ENCODE measurements at places on chromosomes 5 and 9.

GRCh38 chr5:10715605-10716290, 45.3 kb downstream of the DAP start:
- no peak for DNase-seq

DNA sequence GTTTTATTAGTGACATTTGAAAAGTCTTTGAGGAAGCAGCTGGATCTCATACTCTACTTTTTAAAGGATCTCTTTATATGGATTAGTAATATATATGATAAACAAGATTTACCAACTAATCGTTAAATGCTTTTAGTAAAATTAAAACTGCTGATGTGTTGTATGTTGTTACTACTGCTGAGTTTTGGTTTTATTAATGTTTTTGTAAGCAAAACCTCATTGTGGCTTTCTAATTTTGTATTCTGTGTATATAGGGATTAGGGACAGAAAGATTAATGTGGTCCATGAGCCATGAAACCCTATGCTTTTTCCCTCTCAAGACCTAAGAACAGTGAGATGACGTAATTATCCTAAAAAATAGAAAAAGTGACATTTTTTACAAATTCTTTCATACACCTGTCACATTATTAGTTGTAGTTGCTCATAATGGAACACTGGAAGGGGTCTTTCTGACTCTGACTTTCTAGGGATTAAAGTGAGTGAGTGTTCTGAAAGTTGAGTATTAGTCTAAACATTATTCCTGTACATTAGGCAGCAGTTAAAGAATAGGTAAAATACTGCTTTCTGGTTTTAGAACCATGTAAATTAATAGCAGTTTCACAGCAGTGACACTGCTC, 85.9 kb downstream of the SLC12A2 start:
- no peak for DNase-seq

- DNase-seq: no peak
These were observed 113.0 kb downstream of the RPS23 start for GRCh38 chr5:82164977-82165713.

DNA sequence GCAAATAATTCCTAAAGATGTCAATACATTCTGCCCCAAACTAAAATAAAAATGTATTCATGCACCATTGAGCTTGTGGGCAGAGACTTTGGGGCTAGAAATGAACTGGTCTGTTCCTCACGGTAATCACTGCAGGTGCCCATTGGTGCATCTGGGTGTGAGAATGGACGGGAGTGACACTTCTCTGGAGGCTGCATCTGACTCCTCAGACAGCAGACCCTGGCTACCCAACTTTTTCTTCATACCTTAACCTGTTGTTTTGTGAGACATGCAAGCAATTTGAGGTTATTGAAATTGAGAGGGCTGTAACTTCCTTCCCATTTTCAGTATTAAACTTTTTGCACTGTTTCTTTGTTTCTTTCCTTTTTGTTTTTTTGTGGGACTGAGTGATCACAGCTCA, 333.4 kb downstream of the ICE1 start:
- no peak for DNase-seq

DNA sequence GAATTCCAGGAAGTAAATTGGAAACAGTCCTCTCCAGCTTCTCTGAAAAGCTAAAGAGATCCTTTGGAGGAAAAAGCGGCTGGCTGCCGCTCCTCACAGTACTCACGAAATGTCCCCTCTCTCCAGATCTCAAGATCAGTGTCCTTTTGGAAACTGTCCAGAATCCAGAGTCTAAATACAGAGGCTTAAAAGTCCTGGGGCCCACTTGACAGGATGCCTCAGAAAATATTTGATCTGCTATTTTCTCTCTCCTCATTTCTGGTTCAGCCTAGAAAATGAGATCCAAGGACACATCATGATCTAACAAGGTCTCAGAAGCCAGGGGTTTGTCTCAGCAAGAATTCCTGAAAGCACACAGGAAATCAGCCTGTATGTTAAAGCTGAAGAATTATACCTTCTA, 7.2 kb downstream of the C1QTNF2 start:
- no peak for DNase-seq

- peak; percentile 52 for DNase-seq
These were observed 303.7 kb downstream of the RAB3C start for GRCh38 chr5:58886315-58887207.

GRCh38 chr9:120071760-120072159, 508.2 kb downstream of the CDK5RAP2 start:
- DNase-seq: no peak

GRCh38 chr5:5933651-5934050, 444.7 kb downstream of the MED10 start:
- no peak for DNase-seq

- DNase-seq: no peak
These were observed 46.4 kb upstream of the KDM4C start for GRCh38 chr9:6711403-6711802.

DNA sequence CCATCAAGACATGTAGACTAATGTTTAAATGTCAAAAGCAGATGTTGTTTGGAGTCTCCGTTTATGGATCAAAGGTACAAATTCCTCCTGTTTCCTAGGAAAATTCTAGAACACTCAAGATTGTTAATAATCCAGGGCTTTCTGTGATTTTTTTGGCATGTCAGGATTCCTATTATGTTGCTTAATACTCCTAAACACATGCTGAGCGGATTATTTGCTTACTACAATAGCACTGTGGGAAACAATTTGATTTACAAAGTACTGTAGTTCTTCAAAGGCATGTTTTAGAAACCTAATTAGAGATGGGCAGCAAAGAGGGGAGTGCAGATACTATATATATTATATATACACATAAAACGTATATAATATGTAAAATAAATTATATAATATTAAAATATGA, 19.0 kb upstream of the SCAMP1 start:
- no peak for DNase-seq

DNA sequence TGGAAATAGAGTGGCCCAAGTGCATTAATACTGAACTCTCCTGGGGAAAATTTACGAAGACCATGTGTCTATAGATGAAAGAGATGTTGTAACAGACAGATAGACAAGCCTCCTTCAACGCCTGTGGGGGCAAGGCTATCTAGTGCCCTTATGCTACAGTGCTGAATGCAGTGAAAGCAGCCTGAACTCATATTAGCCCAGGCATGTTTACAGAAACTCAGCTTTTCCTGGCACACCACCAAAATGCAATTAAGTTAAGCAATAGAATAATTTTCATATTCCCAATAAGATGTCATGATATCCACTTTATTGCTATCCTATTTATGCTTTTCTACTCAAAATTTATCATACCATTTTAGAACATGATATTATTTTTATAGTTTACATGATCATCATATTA, 277.0 kb downstream of the DIRAS2 start:
- no peak for DNase-seq

DNA sequence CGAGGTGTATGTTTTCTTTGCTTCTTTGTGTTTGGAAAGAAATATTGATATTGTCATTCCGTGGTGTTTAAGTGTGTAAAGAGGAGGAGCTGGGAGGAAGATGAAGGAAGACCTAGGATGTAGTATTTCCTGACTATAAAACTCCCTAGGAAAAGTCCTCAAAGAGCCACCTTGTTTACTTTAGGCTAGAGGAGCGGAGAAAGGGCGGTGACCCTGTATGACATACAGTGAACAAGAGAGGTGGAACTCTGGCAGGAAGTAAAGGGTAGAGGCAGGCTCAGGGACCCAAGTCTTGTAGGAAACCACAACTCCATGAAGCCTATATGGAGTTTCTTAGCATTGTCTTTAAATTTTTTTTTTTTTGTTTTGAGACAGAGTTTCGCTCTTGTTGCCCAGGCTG, 303.9 kb downstream of the DOCK8 start:
- DNase-seq: no peak

DNA sequence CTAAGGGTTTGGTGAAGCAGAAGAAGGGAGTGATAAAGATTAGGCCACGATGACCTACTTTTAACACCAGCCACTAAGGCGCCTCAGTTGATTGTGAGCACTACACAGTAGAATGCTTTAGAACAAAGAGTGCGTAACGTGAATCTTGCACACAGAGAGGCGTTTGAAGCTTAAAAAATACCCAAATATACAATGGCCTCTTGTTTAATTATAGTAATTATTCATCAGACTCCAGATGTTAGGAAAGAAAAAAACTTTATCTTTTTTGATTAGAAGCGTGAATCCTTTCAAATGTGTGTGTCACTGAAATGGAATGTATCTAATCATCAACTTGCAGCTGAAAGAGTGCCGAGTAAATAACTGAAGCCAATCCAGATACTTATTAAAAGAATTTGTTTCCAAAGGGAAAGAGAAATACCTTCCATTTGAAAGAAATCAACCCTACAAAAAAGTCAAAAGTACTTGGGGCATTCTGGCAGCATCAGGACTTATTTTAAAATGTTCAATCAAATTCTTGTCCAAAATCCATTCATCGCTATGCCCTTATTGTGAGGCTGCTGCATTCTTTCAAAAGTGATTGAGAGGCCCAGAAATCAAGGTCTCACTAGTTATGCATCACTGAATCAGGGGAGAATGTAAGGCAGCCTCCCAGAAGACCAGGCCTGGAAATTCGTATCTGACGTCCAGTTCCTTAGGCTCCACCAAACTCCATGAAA, 337.5 kb downstream of the ZNF608 start:
- no peak for DNase-seq

DNA sequence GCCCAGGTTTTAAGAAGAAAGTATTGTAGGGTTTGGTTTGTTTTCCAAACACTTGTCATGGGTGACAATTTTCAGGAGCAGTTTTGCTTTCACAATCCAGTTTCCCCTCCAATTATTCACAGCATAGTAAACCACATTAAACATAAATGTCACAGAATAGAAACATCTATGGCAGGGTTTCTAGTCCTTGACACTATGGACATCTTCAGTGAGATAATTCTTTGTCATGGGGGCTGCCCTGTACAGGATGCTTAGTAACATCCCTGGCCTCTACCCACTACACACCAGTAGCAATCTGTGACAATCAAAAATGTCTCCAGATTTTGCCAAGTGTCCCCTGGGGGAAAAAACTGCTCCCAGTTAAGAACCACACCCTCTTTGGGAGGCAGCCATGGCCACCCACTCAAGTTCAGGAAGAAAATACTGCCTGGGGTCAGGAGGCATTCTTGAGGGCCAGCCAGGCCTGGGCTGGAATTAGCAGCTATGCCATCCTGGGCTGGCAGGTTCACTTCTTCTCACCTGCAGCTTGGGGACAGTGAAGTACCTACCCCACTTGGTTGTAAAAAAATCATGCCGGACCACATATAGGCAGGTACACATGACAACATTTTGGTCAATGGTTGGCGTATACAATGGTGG, 116.3 kb downstream of the HSD17B3 start:
- no peak for DNase-seq

- no peak for DNase-seq
These were observed 24.4 kb downstream of the EGR1 start for GRCh38 chr5:138489683-138490061.

GRCh38 chr9:83473488-83473971, 64.7 kb downstream of the FRMD3 start:
- no peak for DNase-seq

DNA sequence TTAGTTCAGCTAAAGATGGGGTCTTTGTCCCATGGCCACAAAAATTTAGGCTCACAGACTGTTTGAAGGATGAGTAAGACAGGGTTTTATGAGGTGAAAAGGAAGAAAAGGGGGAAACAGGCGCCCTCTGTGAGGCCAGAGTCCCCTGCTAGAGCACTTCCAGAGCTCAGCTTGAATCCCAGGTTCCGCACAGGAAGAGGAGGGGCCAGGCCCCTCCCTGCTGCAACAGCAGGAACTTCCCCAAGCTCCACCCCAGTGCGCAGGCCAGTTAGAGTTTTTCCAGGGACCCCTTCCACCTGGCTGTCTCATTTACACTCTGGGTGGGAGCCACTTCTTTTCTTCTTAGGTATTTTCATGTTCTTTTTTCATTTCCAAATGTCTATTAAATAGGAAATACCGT, 480.8 kb downstream of the PSAT1 start:
- no peak for DNase-seq

- no peak for DNase-seq
These were observed 20.4 kb upstream of the CEP72 start for GRCh38 chr5:591746-592145.

- DNase-seq: peak; percentile 1
These were observed 232.1 kb downstream of the SH3GL2 start for GRCh38 chr9:17810728-17811571.

- no peak for DNase-seq
These were observed 25.8 kb upstream of the CER1 start for GRCh38 chr9:14748373-14748772.

- no peak for DNase-seq
These were observed 316.2 kb downstream of the ARL15 start for GRCh38 chr5:53994148-53994547.

- DNase-seq: no peak
These were observed 222.1 kb downstream of the HSPA4 start for GRCh38 chr5:133273661-133274596.

DNA sequence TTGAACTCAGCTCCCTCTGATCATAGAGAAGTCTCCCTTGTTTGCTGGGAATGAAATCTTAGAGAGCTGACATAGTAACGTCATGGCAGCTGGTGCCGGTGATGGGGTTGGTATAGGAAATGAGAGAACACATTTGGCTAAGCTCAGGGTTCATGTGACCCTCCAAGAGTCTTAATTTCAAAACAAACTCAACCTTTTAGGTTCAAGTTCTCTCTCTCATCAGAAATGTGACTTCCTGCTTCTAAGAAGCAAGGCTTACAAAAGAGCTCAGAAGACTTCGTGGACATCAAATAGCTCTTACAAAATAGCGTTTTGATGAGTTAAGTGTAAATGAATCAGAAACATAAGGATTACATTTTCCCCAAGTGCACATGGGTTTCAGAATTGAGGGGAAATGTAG, 97.3 kb downstream of the PAPPA start:
- no peak for DNase-seq

Data from activated CD4-positive, alpha-beta T cell treated with anti-CD3 and anti-CD28 coated beads, Interleukin-2, amount 50 U/mL, for 4 hours (primary cell).